ENCODE measurements at places on chromosomes 6 and 20. TPM values are rescaled to one million over a fixed set of nuclear protein-coding genes. Genes with fewer than 3 reads are reported as not detected.

The MYLK2 gene
- 0.55 TPM for total RNA-seq

The TAB2 gene
- total RNA-seq: 45.6 TPM

The JAG1 gene
- total RNA-seq: 32.4 TPM

The RBM24 gene
- 121 TPM for total RNA-seq

The APOBEC2 gene
- 103 TPM for total RNA-seq

The CRISP2 gene
- total RNA-seq: not detected

The EFCAB8 gene
- 0.18 TPM for total RNA-seq

The MEI4 gene
- total RNA-seq: 0.84 TPM

The OR2B6 gene
- total RNA-seq: not detected

The GSTA2 gene
- total RNA-seq: not detected

The TMEM181 gene
- 12.5 TPM for total RNA-seq

Data from left cardiac atrium (tissue), 4 donors.